ENCODE measurements at places on chromosomes 4 and X. TPM values are rescaled to one million over a fixed set of nuclear protein-coding genes. Genes with fewer than 3 reads are reported as not detected.

TMEM154 gene
- 23.9 TPM for total RNA-seq

MAGEA2 gene
- not detected for total RNA-seq

CLNK gene
- total RNA-seq, result 0.61 TPM

IL13RA2 gene
- not detected for total RNA-seq

SYNPO2 gene
- total RNA-seq, result 1.0 TPM

GAGE1 gene
- total RNA-seq, result not detected

ATP5ME gene
- 231 TPM for total RNA-seq

KLF3 gene
- total RNA-seq, result 2.6 TPM

NSUN7 gene
- total RNA-seq, result 0.42 TPM

CXCL5 gene
- not detected for total RNA-seq

NXF2B gene
- total RNA-seq, result not detected

SPANXD gene
- total RNA-seq, result not detected

ABLIM2 gene
- 0.19 TPM for total RNA-seq

UGT2A1 gene
- total RNA-seq, result not detected

CXCR3 gene
- 97.4 TPM for total RNA-seq

DCAF4L1 gene
- total RNA-seq, result 0.35 TPM

RPGR gene
- 6.1 TPM for total RNA-seq

F8A3 gene
- total RNA-seq, result 10.5 TPM

SLITRK2 gene
- not detected for total RNA-seq

WDFY3 gene
- 0.66 TPM for total RNA-seq

ARR3 gene
- total RNA-seq, result not detected

DMP1 gene
- not detected for total RNA-seq

CYTL1 gene
- total RNA-seq, result not detected

FGFR3 gene
- 0.15 TPM for total RNA-seq

TIMM8A gene
- 16.7 TPM for total RNA-seq

HTN1 gene
- total RNA-seq, result not detected

KCND1 gene
- total RNA-seq, result 5.5 TPM

RPS6KA6 gene
- not detected for total RNA-seq

ASMT gene
- 5.0 TPM for total RNA-seq

MAGEB18 gene
- total RNA-seq, result not detected

LNX1 gene
- not detected for total RNA-seq

UGT2B15 gene
- total RNA-seq, result not detected

UGT2B7 gene
- total RNA-seq, result not detected

ARHGAP24 gene
- not detected for total RNA-seq

TGIF2LX gene
- total RNA-seq, result not detected

LDB2 gene
- total RNA-seq, result not detected

FDCSP gene
- not detected for total RNA-seq
